ENCODE measurements at places on chromosomes 3 and 15.
A peak's percentile ranks its signal among the peaks of the same experiment; 100 is the strongest.

GRCh38 chr15:89781055-89781454 is 4.9 kb downstream of the MESP2 start:
- peak; percentile 74 for ATAC-seq

DNA sequence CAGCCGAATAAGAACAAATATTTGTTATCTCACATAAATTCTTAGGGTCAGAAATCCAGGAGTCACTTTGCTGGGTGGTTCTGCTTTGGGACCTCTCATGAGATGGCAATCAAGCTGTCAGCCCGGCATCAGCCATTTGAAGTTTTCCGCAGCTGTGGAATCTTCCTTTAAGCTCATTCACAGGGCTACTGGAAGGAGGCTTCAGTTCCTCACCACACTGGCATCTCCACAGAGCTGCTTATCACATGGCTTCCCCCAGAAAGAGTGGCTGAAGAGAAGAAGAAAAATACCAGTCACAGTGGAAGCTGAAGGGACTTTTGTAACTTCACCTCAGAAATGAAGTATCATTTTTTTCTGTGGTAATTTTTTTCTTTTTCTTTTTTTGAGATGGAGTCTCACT is 267.7 kb downstream of the CHL1 start:
- no peak for ATAC-seq

DNA sequence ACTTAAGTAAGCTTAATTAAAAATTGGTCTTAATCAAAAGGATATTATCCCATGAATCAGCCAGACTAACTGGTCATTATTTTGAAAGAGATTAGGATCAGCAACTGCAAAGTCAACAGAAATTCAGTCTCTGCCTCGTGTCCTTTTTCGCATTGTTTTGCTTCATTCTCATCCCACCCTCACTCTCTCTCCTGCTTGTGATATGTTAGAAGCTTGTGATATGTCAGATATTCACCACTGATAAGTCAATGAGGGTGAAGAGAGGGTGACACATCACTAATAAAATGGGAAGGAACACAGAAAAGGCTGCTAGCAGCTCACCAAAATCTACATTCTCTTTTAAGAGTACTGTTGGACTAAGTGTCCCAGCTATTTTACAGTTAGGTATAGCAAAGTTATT is 146.1 kb downstream of the SUCNR1 start:
- ATAC-seq: no peak

DNA sequence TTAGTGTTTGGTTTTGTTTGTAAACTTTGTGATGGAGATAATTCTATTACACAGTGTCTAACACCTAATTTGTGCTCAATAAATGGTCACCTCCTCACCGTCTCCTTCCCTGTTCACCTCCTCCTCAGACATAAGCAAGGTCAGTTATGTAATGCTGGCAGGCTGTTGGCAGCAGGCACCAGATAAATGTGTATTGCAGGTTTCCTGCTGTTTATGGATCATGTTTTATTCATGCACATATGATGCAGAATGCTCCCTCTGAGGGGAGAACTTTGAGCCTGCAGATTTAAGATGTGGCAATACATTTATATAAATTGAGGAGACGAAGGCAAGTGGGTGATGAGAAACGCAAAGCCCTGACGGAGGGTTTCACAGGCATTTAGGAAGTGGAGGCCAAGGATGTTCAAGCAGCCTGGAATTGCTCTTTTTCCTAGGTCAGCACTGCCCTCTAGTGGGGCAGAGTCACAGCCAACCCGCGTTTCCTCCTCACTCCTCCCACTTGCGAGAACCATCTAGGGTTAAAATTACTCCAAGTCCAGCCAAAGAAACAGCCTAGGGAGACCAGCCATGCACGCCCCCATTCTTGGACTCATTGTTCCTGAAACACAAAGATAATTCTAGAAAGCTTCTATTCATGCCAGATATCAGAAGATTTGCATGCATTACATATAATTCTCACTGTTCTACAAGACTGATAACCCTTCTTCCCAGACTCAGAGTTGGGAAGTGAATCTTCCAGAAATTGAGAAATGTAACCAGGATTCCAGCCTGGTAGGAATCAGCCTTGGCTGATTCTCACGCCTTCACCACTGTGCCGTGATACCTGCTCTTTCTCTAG is 228.7 kb downstream of the SLCO3A1 start:
- peak; percentile 70 for ATAC-seq

DNA sequence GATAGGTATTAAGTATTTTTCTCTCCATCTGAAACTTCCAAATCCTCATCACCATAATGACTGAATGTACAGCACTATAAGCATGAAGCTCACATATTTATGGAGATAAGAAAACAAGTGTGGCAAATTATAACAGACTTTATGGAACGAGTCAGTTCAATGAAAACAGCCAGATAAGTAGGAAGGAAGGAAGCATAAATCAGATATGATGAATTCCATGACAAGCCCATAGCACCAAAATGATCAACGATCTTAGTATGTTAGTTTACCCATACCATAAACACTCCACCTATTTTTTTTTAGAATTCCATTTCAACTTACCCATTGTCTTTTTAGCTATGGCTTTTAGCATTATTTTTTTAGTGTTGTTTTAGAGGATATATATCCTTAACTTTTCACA is 169.5 kb downstream of the TNIK start:
- no peak for ATAC-seq

GRCh38 chr3:168070919-168071318 is 24.8 kb downstream of the GOLIM4 start:
- no peak for ATAC-seq

GRCh38 chr3:41989518-41989917 is 27.6 kb upstream of the ULK4 start:
- ATAC-seq: no peak

DNA sequence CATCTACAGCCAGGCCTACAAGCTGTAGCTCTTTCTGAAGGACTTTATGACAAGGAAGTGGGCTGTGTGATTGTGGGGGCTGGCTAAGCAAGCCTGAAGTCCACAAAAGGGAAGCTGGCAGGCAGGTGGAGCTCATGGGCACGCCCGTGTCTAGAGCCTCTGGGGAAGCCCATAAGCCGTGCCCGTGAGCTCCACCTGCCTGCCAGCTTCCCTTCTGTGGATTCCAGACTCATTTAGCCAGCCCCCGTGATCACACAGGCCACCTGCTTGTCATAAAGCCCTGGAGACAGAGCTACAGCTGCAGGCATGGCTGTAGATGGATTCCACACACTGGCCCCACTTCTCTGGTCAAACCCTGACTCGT is 15.2 kb downstream of the EFCC1 start:
- peak; percentile 68 for ATAC-seq

DNA sequence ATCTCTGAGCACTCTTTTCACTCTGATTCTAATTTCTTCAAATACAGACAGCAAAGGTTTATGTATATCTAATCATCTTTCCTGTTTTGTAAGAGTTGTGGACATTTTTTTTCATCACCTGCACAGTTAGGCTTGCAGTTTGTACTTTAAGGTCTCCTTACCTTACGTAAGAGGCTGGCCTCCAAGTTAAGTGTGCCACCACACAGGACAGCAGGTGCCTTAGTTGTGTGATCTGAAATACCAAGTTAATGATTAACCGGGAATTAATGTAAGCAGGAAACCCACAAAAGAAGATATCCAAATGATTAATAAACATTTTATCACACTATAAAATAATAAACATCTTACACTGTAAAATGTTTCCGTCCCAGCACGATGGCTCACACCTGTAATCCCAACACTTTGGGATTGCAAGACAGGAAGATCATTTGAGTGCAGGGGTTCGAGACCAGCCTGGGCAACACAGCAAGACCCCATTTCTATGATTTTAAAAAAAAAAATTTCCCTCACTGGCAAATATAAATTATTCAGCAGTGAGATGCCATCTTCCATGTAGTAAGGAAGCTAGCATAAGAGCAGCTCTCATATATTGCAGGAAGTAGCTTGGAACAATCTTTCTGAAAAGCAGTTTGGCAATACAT is 87.7 kb upstream of the LIMD1 start:
- no peak for ATAC-seq

- ATAC-seq: no peak
These were observed 89.4 kb downstream of the KCNAB1 start for GRCh38 chr3:156209631-156210335.

DNA sequence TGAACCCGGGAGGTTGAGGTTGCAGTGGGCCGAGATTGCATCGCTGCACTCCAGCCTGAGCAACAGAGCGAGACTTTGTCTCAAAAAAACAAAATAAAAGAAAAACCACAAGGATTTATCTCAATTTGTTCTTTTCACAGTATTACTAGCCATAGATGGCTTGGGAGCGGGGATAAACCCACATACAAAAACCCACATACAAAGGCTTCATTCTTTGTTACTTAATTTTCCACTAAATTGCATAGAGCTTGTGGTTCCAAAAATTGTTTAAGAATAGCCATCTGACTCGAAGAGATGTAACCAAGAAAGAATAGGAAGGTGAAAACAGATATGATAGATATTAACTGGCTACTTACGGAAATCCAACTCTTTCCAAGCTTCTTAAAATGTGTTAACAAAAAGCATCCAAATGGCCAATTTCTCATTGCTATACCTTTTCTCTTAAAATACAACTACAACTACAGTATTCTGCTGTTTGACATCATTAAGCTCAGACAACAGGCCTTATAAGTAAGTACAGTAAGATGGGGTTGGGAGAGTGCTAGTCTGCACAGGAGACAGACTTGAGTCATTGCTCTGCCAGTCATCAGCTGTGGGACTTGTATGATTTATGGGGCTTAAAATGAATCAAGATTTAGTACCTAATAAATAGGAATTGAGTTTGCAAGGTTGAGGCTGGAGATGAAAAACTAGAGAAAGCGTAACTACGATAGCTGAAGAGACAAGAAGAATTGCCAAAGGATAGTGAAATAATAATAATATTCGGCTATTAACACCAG is 96.6 kb upstream of the PLXND1 start:
- ATAC-seq: peak; percentile 38

All from esophagus mucosa (tissue), 1 donor.